Stimulated activated CD4-positive, alpha-beta T cell treated with anti-CD3 and anti-CD28 coated beads, TNF-alpha, amount 100 ng/mL, for 4 hours (primary cell): ENCODE measurements at places on chromosomes 3 and 15.

GRCh38 chr3:187212196-187212545, 14.9 kb downstream of the RTP1 start:
- DNase-seq: no peak

DNA sequence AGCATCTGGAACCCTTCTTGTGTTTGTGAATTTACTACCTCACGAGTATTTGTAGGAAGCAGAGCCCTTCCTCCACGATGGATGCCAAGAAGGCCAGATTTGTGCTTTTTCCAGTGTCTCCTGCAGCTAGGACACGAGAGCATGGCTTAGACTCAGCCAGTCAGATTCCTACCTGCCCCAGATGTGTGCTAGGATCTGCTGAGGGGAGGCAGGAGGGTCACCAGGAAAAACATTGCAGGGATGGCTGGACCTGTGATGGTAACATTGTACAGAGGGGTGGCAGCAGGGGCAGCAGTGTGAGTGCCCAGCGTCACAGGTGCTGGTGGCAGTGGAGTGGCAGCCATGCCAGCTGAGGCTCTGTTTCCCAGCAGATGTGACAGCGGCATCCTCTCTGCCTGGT, 285.3 kb downstream of the FAM43A start:
- no peak for DNase-seq

DNA sequence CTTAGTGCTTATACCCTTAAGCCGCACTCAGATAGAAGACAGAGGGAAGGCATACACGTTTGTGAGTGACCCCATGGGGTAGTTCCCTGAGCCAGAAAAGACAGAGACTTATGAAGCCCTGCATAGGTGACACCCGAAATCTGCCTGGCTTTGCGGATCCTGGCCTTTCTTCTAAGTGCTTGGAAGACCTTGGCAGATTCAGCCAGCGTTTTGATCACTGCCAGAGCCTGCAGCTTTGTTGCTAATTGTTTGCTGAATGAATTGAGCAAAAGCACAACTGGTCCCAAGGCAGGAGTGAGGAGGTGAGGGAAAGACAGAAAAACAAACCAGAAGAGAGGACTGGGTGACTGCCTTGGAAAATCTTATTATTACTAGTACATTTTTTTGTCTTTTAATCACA, 168.3 kb upstream of the ICE2 start:
- no peak for DNase-seq

DNA sequence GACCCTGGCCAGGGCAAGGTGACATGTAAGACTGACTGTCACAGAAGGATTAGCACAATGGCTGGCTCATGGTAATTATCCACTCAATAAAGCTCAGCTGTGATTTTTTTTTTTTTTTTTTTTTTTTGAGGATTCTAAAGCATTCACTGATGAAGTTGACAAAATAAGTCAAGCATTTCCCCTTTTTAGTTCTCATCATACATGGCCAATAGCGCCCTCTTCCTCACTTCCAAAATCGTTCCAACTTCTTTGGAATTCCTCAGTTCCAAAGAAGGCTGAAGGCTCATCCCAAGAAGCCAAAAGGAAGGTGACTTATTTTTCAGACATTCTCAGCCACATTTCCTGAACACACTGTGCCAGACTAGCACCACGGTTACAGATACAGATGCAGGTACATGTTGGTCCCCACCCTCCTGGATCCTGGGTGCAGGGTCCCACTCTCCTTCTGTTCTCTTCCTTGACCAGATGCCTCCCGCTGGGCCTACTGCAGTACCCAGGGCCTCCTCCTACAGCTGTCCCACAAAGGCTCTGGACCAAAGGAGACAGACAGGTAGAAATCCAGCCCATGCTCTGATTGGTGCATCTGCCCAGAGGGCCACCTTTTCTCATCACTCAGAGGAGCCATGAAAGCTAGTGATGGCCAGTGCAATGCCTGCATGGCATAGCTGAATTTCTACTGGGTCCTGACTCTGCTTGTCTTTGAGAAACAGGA, 202.6 kb downstream of the UACA start:
- no peak for DNase-seq

GRCh38 chr3:54783611-54784010, 144.2 kb downstream of the LRTM1 start:
- DNase-seq: no peak
